Sigmoid colon (tissue), 7 donors: ENCODE measurements at places on chromosomes 12 and 14. TPM values are rescaled to one million over a fixed set of nuclear protein-coding genes. Genes with fewer than 3 reads are reported as not detected.

- DNase-seq: no peak
These were observed 96.1 kb downstream of the SCN8A start for GRCh38 chr12:51687177-51687576.

- peak; percentile 88 for DNase-seq
These were observed 5.1 kb upstream of the PSMA3 start for GRCh38 chr14:58239244-58240195.

- no peak for DNase-seq
These were observed 27.2 kb downstream of the GLT8D2 start for GRCh38 chr12:104022786-104023185.

Gene SPIC
- total RNA-seq: not detected

- DNase-seq: no peak
These were observed 25.0 kb downstream of the PRICKLE1 start for GRCh38 chr12:42564556-42564955.

- no peak for DNase-seq
These were observed 258.1 kb downstream of the DPY19L2 start for GRCh38 chr12:63410197-63410596.

- no peak for DNase-seq
These were observed 10.8 kb upstream of the CDH24 start for GRCh38 chr14:23067847-23068788.

DNA sequence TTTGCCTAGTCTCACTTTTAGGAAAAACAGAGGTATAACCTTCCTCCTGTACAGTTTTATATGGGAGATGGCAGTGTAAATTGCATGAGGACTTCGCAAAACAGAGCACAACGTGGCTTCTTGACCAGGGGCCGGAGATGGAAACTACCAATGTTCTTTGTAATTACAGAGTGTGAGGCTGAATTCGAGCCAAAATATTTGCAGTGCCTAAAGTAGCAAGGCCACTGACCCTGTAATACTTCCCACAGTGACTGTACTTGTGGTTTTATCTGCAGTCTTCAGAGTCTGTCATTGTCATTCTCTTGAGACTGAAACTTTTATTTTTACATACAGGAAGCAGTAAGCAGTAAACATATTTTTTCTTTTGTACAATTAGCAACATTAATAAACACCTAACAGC, 98.9 kb downstream of the RERG start:
- DNase-seq: no peak

Gene GZMH
- not detected for total RNA-seq

GRCh38 chr14:79581912-79582576, 629.3 kb downstream of the DIO2 start:
- DNase-seq: no peak

Gene TDG
- 24.1 TPM for total RNA-seq

Gene OR4K13
- not detected for total RNA-seq

Gene OR4L1
- total RNA-seq: not detected

Gene AICDA
- total RNA-seq: not detected

GRCh38 chr14:95490727-95491451, 25.6 kb downstream of the SYNE3 start:
- no peak for DNase-seq

Gene DYRK2
- 32.4 TPM for total RNA-seq

- no peak for DNase-seq
These were observed 186.1 kb upstream of the GARIN2 start for GRCh38 chr14:67002994-67003753.

- DNase-seq: no peak
These were observed 961 bp downstream of the CMAS start for GRCh38 chr12:22046968-22047390.

GRCh38 chr12:119340578-119340977, 6.0 kb downstream of the CCDC60 start:
- DNase-seq: no peak

GRCh38 chr12:50677858-50678257, 86.0 kb upstream of the ATF1 start:
- DNase-seq: no peak

Gene CKAP4
- total RNA-seq: 35.7 TPM

Gene RD3L
- not detected for total RNA-seq

Gene ZFP36L1
- 413 TPM for total RNA-seq

Gene IL25
- total RNA-seq: not detected

GRCh38 chr12:76764856-76765255, 941 bp downstream of the ZDHHC17 start:
- no peak for DNase-seq

- DNase-seq: peak; percentile 48
These were observed 51.3 kb downstream of the SH2B3 start for GRCh38 chr12:111457071-111457470.

Gene MANSC1
- 16.6 TPM for total RNA-seq

Gene PDE6H
- total RNA-seq: not detected
